ENCODE measurements at places on chromosomes 3 and 15.
A peak's percentile ranks its signal among the peaks of the same experiment; 100 is the strongest.

- DNase-seq: no peak
Observed at GRCh38 chr3:142310439-142310838, 85.1 kb upstream of the GK5 start.

GRCh38 chr15:38905632-38906031, 341.0 kb upstream of the RASGRP1 start:
- DNase-seq: no peak

GRCh38 chr15:77859491-77860060, 217.9 kb downstream of the TBC1D2B start:
- DNase-seq: no peak

- no peak for DNase-seq
Observed at GRCh38 chr3:33932010-33932764, 133.8 kb downstream of the PDCD6IP start.

DNA sequence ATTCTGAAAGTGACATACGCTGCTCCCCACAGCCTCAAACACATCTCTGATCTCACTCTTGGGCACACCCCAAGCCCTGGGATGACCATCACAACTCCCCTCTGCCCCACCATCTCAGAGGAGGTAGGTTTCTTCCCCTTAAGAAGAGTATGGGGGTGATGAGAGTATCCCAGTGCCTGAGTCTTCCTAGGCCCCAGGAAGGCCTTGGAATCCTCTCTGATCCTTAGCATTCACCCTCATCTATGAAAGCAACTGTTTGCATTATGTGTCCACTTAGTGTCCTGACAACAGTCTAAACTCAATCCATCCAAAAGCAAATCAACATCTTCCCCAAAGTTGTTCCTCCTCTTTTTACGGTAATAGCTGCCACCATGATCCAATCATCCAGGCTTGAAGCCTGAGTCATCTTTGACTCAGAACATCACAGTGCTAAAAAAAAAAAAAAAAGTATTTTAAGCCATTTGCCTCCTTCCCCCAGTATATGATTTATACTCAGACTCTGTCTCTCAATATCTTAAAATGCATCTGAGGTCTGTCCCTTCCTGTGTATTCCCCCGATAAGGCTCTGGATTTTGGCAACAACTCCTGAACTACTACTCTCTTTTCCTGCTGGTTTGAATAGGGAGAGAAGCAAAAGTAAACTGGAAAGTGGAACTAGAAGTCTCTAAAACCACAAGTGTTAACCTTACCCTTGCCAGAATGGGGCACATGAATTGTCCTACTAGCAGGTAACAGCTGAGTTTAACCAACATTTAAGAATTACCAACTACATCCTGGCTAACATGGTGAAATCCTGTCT, 22.5 kb downstream of the POPDC2 start:
- DNase-seq: peak; percentile 24

- no peak for DNase-seq
Observed at GRCh38 chr3:184176377-184177330, 2.0 kb downstream of the AP2M1 start.

DNA sequence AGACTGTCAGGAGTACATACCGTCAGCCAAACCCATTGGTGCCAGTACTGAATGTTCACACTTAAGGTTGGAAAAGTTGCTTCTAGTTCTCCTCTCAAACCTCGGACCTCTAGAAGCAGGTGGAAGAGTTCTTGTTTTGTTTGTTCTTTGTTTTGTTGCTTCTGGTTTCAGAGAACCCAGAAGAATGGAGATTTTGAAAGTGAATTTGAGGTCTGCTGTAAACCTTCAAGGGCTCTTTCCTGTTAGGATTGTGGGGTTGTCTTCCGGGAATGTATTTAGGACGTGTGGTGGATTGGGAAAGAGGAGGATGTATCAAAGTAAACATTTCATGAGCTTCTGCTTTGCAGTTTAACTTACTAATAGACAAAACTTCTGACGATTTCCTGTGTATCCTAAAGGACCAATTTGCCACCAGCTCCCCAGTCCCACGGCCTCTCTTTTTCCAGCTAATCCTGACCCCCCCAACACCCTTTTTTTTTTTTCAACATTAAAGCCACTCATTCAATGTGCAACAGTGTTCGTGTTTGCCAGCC, 50.3 kb downstream of the FILIP1L start:
- no peak for DNase-seq

- no peak for DNase-seq
Observed at GRCh38 chr3:15781637-15782402, 16.0 kb downstream of the ANKRD28 start.

GRCh38 chr15:50219820-50220219, 37.8 kb downstream of the SLC27A2 start:
- no peak for DNase-seq

DNA sequence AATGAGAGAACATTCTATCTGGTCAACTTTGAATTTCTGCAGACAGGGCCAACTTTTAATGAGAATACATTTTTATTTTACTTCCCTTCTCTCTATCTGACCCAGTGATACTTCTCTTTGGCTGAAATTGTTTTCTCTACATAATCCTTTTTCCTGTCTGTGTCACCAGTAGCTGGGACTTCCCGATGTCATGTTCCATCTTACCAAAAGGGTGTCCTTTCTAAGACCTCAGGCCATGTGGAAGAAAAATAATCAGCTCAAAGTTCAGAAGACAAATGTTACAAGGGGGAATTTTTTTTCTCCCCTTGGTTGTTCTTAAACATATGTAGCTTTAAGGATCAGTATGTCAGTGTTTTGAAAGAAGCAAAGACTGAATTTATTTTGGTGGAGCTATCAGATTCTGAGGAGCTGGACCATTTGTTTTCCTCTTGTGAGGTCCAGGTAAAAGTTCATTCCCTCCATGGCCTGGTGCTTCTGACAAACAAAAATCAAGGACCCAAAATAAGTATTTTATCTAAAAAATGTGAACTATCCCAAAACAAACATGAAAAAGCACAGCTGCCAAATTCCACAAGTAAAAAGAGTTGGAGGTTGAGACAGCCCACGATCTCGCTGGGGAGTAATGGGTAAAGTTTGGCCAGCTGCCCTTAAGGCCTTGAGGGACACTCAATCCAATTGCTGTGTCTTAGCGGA, 859.4 kb upstream of the NR2F2 start:
- no peak for DNase-seq

GRCh38 chr3:37556789-37557301, 304.8 kb upstream of the CTDSPL start:
- DNase-seq: no peak

- DNase-seq: no peak
Observed at GRCh38 chr3:44186712-44187111, 55.0 kb upstream of the TOPAZ1 start.

DNA sequence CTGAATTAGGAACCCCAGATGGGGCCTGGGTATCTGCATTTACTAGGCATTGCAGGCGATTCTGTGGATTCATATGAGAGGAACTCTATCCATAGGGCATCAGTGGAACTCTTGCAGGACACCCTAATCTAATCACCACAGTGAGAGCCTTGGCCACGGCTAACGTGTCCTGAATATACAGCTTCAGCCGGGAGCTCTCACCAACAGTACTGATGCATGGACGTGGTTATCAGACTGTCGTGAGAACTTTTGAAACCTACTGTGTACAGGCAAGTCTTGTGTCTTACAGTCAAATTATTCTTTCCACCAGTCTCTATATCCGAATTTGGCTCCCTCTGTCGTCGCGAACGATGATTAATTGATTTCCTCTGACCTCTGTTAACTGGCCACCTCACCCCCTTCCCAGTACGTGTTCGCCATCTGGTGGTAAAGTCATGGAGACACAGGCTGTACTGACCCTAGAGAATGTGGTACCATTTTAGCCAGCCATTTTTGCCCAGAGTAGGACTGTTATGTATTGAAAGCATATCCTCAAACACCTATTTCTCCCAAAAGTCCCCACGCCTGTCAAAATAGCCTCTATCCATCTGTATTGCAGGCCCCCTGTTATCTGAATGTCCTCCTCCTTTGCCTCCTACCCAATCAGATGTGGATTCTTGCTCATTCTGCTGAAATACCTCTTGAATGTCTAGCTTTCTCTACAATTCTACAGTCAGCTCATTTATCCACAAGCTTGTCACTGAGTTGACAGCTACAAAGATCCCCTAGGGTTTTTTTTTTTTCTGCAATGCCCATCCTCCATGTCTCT, 39.7 kb downstream of the GLDN start:
- DNase-seq: peak; percentile 57

- DNase-seq: no peak
Observed at GRCh38 chr3:124648551-124648950, 81.7 kb upstream of the UMPS start.

- no peak for DNase-seq
Observed at GRCh38 chr3:50816894-50817293, 142.2 kb downstream of the DOCK3 start.

DNA sequence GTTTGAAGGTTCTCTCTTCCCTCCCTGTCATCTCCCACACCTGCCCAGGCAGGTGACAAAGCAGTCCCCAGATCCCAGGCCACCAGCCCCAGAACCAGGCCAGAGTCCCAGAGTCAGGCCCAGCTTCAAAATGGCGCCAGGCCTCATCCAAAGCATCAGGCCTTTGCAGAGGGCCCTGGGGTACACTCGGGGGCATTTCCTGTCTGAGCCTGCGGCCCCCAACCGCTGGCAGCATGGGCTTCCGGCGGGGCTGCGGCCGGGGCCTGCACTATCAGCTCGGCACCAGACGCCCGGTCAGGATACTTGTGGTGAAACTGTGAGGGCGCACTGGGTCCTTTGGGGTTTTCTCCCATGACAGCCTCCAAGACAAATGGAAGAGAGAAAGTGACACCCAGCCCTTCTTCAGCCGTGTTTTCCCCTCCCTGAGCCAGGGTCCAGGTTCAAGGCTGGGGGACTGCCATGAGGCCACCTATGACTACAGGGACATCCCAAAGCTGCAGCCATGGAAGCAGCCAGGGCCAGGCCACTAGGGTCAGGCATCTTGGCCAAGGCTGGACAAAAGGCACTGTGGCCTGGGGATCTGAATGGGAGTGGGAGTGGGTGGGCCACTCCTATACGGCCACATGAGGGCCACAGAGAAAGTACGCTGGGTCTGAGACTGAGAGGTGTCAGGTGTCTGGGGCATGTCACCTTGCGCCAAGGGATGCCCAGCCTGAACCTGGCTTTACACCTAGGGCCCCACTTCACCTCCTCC, 33.9 kb downstream of the RPN1 start:
- no peak for DNase-seq
